ENCODE measurements at places on chromosomes 2 and 18.

DNA sequence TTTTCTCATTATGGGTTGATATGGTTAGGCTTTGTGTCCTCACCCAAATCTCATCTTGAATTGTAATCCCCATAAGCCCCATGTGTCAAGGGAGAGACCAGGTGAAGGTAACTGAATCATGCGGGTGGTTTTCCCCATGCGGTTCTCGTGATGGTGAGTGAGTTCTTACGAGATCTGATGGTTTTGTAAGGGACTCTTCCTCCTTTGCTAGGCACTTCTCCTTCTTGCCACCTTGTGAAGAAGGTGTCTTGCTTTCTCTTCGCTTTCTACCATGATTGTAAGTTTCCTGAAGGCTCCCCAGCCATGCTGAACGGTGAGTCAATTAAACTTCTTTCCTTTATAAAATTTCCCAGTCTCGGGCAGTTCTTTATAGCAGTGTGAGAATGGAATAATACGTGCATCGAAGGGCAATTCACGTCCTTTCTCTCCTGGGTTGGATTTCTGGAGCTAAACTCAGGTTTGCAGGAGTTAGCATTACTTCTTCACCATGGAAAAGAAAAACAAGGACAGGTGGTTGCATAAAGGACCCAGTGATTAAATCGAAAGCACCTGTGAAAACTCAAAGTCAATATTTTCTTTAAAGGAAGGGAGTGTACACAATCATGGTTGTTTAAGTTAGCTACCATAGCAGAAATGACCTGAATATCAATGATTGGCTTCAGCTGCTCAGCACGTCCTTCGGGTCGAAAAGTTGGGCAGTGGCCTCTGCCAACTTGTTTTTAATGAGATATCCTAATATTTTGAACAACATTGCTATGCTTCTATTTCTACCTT, 54.1 kb downstream of the CDC42EP3 start:
- DNase-seq = no peak

DNA sequence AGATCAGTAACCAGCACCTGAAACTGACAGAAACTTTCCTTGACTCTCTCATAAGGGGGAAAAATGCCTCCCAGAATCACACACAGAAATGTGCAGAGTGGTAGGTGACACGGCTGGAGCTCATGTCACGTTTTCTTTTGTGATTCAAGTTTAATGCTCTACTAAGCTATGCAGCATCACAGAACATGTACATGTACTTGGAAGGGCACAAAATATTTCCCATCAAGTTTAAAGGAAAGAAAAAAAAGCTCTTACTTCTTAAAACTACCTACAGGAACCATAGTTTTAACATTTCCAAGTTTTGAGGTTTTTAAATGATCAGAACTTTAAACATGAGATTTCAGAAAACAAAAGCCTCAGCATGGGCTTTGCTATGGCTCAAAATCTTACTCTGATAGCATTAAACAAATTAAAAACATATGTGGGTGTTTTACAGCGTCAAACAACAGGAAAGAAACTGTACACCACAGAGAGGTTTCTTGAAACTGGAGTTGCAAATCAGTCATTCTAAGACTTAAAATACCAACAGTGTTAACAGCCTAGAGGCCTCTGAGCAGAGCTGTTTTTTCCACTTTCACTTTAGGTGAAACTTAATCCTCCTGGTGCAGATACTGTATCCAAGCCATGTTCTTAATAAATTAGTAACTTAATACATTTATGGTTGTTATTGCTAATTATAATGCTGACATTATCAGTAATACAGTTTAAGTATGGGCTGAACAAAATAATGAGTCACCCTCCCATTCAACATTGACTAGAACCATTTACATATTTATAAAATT, 30.1 kb downstream of the MBP start:
- no peak for DNase-seq

GRCh38 chr2:20168727-20169696, 55.9 kb downstream of the SDC1 start:
- DNase-seq = no peak

- no peak for DNase-seq
Measured at GRCh38 chr2:150357770-150358467, 129.5 kb downstream of the RND3 start.

DNA sequence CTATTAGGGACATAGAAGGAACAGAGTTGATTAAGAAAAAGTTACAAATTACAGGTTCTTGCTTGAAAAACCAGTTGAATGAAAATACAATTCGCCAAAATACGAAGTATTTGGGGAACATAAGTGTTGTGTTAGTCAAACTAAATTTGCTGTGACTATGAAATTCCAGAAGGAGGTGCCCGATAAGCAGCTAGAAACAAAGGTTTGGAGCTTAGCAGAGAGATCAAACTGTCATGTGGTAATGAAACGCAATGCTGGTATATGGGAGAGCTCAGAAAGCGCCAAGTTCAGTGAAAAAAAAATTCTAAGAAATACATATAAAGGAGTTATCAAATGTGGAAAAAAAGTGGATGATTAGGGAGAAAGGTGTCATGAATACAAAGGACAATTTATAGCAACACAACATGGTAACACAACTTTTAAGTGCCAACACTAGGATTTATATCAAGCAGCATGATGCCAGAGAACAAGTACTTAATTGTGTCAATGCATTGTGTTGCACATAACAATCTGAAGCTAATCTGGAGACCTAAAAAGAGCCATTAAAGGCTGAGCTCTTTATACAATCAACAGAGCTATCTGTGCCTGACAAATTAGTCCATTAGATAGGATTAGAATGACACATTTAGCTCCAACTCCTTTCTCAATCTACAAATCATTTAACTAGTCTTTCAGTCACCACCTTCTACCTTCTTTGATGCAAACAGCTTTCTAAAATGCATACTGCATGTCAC, 31.2 kb downstream of the SMAD2 start:
- DNase-seq = no peak

DNA sequence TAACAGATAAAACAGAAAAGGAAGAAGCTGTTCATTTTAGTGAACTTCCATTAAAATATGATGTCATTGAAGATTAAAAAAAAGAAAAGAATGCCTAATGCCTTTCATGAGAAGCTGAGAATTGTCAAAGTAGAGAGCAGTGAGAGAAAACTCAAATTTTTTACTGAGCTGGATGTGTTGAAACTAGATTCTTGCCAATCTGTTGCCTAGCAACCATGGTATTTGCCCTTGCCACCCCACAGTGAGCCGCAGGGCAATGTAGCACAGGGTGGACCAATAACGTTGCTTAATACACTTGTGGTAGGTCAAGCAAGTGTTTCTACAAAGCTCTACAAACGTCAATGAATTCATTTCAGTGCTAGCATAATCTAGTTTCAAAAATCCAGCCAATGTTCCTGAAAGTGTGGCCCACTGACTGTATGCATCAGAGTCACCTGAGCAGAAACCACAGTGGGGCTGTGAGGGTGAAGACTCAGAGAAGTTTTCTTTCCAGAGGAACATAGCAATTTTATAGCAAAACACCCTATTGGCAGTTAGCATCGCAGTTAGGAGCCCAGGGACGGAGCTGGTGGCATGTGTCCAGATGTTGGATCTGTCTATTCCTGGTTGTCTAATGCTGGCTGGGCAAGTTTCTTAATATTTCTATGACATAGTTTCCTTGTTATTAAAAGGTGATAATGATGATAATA, 132.2 kb downstream of the DOCK10 start:
- peak; percentile 83 for DNase-seq

DNA sequence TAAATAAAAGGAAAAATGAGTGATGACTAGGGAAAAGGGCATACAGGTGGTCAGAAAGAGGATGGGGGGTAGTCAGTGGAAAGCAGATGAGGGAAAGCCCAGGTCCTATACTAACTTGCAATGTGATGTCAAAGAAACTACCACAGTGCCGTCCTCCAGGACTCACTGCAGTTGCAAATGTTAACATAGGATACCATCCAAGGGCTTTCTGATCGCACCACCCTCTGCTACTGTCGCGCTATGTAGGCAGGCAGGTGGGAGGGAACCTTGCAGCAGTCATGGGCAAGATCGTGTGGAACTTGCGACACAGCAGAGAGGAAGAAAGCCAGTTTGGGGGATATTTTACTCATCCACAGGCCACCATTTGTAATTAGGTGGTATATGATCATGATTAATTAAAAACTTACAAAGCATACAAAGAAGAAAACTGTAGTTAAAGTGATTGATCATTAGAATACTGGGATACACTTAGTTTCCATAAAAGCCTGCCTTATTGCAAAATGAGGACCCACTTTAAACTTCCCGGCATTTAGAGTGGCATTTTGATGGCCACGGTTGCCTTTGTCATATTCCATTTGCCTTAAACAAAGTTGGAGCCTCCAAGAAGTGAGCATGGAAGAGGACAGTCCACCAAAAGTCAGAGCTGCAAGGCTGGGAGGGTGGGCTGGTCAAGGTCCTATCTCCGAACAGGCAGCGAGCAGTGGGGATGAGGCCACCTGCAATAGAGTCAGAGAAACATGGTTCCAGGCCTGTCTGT, 8.5 kb upstream of the ROCK2 start:
- no peak for DNase-seq

DNA sequence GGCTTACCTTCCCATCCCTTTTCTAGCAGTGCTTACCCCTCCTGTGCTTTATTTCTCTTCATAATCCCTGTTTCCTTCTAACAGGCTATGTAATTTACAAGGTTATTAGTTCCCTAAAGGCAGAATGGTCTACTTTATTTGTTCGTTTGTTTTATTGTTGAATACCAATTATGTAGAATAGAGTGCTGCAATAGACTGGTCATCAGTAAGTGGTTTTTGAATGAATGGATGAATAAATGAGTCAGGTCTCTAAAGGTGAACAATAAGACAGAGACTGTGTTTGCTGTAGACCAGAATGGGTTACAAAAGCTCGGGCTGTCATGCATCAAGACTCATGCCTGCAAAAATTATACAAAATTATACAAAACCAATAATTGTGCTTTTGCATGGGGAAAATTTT, 332.0 kb downstream of the IRS1 start:
- DNase-seq = no peak

GRCh38 chr2:222142027-222142426, 156.8 kb downstream of the PAX3 start:
- DNase-seq = peak; percentile 91

GRCh38 chr2:237935740-237936452, 30.9 kb upstream of the UBE2F start:
- DNase-seq = peak; percentile 65

- DNase-seq = no peak
Measured at GRCh38 chr2:60095903-60096302, 457.6 kb downstream of the BCL11A start.

DNA sequence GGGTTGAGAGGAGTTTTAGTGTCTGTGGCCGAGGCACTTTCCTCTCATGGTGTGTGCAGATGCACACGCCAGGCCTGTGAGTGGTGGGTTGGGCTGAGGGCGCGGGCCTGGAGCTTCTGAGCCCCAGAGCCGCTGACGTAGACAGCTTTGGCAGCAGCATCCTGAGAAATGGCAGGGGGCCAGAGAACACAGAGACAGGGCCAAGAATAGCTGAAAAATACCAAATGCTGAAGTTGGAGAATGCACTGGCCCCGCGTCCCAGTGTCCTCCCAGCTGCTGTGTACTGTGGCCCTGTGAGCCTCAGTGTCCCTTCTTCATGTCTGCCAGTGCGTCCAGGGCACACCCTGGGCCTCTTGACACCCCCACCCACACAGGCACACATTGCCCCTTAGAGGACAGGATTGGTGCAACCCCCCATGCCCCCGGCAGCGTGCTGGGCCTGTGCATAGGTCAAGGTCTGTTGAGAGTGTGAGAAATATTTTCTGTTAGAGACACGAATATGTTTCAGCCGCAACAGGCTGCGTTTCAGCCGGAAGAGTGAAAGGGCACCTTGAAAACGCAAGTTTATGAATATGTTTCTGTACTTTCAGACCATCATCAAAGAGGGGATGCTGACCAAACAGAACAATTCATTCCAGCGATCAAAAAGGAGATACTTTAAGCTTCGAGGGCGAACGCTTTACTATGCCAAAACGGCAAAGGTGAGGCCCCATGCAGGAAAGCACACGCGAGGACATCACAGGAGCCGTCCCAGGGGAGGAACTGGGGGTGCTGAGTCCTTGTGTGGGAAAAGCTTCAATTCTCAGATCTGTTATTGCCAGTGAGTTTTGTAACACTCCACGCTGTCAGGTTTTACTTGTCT, 33.6 kb downstream of the DGKD start:
- DNase-seq = no peak

DNA sequence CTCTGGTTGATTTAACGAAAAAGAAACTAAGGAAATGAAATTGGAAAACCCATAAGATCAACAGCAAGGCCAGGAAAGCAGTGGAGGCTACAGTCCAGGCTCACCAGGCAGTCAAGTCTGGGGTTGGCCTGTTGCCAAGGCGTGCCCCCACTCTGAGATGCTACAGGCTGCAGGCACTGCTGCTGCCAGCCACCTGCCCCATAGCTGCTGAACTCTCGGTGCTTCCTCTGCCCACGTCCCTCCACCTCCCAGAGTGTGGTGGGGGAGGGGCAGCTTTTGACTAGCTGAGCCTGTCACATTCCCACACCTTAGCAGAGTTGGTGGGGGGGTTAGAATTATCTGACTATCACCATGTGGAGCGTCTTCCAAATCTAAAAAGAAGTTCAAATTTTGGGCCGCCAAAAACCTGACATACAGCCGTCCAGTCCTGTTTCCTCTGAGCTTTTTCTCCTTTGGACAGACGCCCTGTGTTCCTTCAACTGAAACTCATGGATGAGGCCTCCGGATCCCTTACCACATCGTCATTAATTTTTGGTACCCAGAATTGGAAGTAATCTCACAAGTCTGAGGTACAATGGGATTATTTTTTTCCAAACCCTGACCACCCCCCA, 3.9 kb upstream of the SH3RF3 start:
- peak; percentile 14 for DNase-seq

DNA sequence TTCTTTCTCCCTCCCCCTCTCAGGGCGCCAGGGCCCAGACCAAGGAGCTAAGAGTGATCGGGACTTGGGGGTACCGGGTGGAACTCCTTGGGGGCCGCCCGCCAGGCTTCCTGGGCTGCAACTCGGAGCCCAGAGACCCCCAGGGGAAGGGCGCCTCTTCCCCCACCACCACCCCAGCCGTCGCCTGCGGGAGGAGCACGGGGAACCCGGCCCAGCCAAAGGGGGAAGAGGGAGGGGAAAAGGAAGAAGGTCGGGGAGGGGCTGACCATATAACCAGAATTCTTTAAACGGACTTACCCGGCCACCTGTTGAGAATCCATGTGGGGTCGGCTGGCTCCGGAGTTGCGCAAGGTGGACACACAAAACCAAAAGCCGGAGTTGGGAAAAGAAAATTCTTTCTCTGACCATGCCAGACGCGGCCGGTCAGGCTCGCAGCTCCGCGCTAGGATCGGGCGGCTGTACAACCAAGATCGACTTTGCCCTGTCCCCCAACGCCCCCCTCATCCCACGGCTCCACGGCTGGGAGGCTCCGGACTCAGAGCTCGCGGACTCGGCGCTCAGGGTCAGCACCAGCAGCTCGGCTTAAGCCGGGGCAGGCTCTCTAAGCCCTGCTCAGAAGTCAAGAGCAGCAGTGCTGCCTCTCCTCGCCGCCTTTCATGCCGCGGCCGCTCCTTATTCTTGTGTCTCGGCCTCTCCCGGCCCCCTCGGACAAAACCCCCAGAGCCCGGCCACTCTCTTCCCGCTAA, 6.3 kb upstream of the SIX3 start:
- no peak for DNase-seq
